ENCODE measurements at places on chromosomes 1 and 21.

- DNase-seq: no peak
Measured at GRCh38 chr1:230906226-230906625, 37.9 kb upstream of the C1orf198 start.

DNA sequence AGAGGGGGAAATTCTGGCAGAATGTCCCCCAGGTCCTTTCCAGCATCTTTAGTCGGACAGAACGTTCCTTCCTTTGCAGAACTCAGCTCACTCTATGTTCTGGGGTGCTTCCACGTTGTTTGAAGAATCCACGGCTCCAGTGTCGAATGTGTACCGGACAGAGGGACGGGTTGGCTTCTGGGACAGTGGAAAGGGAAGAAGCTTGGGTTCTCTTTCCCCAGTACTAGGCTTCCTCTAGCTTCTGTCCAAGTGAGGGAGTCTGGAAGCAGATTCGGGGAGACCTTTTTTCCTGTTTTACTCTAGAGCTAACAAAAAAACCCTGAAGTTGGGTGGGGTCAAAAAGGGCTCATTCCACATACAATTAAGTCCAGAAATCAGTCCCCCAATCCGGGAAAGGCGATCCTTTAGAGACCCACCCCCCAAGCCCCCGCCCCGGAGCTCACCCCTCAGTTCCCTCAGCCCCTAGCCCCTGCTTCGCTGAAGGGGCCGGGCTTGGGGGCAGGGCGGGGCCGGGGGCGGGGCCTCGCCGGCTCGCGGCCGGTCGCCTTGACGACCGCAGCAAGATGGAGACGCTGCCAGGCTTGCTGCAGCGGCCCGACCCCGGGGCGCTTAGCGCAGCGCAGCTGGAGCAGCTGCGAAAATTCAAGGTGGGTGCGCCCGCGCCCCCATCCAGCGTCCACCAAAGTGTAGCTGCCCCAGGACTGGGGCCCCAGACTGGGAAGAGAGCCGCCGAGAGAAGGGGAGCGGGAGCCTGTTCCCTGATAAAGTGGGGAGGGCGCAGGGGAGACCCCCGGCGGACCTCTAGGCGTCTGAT lies at the start of gene RIIAD1:
Gene RIIAD1 (plus strand): TSS at position 549 of the 814 bp plus-strand sequence. CDS start 15 bp downstream, at position 564.
- peak; percentile 20 for DNase-seq

- DNase-seq: no peak
Measured at GRCh38 chr1:56311766-56312165, 267.6 kb downstream of the PLPP3 start.

GRCh38 chr21:36640721-36641244 lies 58.1 kb upstream of the SIM2 start:
- DNase-seq: no peak

DNA sequence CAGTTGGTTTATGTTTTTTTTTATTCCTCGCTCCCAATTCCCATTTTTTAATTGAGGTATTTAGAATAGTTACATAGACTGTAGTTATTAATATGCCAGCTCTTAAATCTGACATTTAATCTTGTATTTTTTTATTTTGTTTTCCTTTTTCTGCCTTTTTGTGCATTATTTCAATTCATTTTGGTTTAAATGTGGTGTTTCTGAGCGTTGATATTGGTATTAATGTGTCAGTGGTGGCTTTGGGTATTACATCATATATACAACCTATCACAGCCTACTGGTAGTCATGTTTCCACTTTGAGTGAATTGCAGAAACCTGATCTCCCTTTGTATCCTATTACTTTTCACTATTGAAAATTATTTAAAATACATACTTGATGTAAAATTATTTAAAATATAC lies 1027.3 kb downstream of the KCNT2 start:
- no peak for DNase-seq
